Posterior cingulate gyrus (tissue), 11 donors: ENCODE measurements at places on chromosomes 3 and 15.

- no peak for DNase-seq
These were observed 1.7 kb upstream of the GPR62 start for GRCh38 chr3:51953445-51953844.

GRCh38 chr15:78290222-78290621, 9.2 kb downstream of the SKIC8 start:
- DNase-seq, result no peak

- no peak for DNase-seq
These were observed 1043.6 kb downstream of the DIPK2A start for GRCh38 chr3:145015253-145015652.

- no peak for DNase-seq
These were observed 35.1 kb downstream of the MYH15 start for GRCh38 chr3:108475220-108475782.

GRCh38 chr15:52485290-52485689, 43.4 kb downstream of the MYO5A start:
- no peak for DNase-seq

- no peak for DNase-seq
These were observed 43.3 kb upstream of the VIPR1 start for GRCh38 chr3:42459151-42459550.

DNA sequence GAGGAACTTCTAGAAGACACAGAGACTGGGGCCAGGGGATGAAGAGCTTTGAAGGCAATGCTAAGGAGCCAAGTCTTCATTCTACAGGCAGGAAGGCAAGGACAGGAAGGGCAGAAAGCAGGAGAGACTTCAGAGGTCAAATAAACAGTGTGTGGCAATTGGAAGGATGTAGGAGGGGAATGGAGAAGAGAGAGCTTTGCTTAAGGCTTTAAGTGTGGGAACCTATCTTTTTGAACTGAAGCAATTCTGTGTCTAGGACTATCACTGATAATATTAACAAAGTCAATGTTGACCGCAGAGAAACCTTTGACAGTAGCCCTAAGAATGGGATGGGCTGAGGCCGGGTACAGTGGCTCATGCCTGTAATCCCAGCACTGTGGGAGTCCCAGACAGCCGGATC, 325.0 kb downstream of the FOXP1 start:
- no peak for DNase-seq

DNA sequence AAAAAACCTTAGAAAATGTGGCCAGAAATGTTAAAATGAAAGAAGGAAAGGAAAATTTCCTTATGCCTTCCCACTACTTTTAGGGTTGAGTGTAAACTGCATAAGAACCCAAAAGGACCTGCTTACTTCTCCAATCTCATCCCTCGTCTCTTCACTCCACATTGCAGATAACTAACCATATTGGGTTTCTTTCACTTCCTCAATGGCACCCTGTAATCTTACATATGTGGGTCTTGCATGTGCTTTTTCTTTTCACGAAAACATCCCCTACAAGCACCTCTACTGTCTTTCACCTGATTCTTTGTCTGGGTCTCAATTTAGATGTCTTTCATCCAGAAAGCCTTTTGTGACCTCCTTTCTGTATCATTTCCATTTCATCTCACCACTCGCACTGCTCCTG, 23.1 kb downstream of the EOMES start:
- DNase-seq, result no peak
